MV-4-11 (cell line): ENCODE measurements at places on chromosomes 1 and 21.
A peak's percentile ranks its signal among the peaks of the same experiment; 100 is the strongest.

GRCh38 chr1:95518310-95518709 is 284.3 kb downstream of the RWDD3 start:
- no peak for DNase-seq

GRCh38 chr1:37493336-37494098 is 19.1 kb downstream of the ZC3H12A start:
- DNase-seq, result no peak

- no peak for DNase-seq
These were observed 77.4 kb upstream of the BACH1 start for GRCh38 chr21:29221253-29221744.

- peak; percentile 58 for DNase-seq
These were observed 52.8 kb upstream of the GNG12 start for GRCh38 chr1:67886076-67886475.

DNA sequence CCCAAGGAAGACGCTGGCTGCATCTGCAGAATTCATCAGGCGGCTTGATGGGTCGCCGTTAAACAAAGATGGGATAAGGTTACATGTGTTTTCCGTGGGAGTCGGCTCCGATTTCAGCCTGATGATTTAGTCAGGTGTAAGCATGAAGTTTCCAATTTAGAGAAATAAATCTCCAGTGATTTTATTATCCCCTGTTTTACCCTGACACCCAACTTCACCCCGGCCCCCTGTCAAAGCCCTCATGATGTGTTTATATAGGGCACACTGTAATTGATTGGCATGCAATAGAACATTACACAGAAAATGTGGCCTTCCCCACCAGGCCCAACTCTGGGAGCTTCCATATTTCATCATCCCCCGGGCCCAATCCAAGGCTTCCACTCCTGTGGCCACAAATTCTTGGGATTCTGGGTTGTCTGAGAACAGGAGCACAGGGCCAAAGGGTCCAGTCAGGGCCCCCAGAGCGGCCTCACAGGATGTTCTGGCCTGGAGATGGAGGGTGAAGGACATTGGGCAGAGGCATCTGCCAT is 72.5 kb downstream of the FOXD2 start:
- no peak for DNase-seq

DNA sequence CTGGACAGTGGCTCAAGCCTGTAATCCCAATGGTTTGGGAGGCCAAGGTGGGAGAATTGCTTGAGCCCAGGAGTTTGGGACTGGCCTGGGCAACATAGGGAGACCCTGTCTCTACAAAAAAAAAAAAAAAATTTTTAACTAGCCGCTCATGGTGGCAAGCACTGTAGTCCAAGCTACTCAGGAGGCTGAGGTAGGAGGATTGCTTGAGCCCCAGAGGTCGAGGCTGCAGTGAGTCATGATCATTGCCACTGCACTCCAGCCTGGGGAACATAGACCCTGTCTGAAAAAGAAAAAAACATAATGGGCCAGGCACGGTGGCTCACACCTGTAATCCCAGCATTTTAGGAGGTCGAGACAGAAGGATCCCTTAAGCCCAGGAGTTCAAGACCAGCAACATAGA is 5.3 kb downstream of the SPATC1L start:
- no peak for DNase-seq

DNA sequence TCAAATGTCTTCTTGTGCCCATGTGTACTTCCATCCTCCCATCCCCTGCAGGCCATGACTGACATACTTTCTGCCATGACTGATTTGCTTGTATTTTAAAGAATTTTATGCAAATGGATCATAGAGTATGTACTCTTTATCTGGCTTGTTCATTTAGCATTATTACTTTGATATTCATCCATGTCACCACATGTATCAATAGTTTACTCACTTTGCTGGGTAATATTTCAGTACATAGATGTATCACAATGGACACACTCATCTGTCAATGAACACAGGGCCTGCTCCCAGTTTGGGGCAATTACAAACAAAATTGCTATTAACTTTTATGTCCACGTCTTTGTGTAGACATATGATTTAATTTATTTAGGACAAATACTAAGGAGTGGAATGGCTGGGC is 259.1 kb downstream of the SDCCAG8 start:
- no peak for DNase-seq

- DNase-seq, result no peak
These were observed 20.0 kb upstream of the CD101 start for GRCh38 chr1:116981521-116982037.

DNA sequence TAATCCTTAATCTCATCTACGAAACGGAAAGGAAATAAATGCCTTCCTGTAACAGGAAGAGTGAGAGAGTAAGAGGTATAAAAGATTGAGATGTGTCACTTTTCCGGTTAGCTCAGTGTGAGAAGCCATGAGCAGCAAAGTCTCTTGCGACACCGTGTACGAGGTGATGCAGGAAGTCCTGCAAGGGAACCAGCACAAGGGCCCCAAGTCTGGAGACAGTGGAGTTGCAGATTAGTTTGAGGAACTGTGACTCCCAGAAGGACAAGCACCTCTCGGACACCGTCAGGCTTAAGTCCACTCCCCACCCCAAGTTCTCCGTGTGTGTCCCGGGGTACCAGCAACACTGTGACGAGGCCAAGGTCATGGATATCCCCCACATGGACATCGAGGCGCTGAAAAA is 592.3 kb upstream of the ADGRL2 start:
- peak; percentile 88 for DNase-seq

DNA sequence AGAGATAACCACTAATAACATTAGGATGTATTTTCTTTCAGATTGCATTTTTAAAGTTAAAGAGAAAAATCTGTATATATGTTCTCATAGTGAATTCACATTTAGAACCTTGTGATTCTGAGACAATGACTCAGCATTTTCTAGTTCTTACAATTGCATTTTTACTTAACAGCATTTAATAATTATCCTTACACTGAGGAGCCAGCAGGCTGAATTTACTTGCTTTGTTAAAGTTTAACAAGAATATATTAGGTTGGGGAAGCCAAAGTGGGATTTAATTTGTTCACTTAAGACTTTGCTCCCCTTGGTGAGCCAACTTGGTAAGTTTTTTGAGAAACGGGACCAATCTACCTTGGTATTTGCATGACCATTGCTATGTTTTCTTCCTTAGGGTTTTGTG is 4.5 kb downstream of the PATJ start:
- DNase-seq, result no peak

GRCh38 chr1:198253668-198254067 is 96.9 kb downstream of the NEK7 start:
- peak; percentile 82 for DNase-seq

DNA sequence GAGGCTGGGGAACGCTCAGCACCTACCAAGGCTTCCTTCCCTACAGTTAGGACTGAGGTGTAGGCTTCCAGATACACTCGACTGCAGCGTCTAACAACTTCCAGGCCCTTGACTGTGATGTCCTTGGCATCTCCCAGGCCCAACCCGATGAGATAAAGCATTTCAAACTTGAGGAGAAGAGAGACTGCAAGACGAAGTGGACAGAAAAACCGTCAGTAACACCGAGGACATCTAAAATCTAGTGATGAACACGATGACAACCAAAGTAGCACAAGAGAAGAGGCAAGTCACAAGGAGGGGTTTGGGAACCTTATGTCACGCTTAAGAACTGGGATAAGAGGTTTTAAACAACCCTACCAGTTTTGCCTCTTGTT is 314 bp downstream of the DPH5 start:
- no peak for DNase-seq

GRCh38 chr1:205563927-205564441 is 59.5 kb downstream of the CDK18 start:
- no peak for DNase-seq

DNA sequence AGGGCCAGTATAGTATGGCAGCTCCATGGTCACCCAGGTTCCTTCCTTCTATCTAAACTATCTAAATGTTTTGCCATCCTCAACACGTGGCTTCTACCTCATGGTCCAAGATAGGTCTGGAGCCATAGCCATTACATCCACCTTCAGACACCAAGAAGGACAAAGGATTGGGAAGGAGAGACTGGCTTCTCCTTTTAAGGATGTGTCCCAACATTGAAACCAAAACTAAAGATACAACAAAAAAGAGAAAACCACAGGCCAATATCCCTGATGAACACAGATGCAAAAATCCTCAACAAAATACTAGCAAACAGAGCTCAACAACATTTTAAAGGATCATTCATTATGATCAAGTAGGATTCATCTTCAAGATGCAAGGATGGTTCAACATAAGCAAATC is 24.8 kb downstream of the HSD11B1 start:
- DNase-seq, result peak; percentile 26

- no peak for DNase-seq
These were observed 108.1 kb downstream of the KAZN start for GRCh38 chr1:14706631-14707030.

DNA sequence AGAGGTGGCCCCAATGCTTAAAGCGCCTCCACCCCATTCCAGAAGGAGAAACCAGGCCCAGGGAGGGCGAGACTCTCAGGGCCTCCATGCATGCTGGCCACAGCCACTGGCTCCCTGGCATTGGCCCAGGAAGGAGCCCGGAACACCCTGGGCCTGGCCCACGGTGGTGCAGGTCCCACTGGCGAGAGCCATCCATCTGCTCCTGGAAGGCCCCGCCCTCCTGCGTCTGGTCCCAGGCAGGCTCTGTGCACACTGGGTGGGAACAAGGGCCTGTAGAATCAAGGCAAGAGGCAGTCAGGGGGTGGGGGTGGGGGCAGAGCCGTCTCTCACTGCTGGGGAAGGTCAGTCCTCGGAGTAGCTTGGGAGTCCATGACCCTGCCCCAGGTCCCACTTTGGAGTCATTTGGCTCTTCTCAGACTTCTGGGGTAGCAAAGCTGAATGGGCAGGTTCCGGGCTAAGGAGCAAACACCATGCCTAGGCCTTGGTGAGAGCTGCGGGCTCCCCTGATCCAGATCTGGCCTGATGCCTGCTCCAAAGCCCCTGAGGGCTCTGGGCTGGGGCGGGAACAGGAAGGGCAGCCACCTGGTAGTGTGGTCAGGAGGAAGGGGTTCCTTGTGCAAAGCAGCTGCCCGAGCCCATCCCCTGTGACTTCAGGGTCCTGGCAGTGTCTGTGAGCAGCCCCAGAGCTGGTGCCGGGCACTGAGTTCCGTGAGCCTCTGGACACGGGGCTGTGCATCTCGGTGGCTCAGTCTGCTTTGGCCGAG is 107.0 kb upstream of the ARHGEF16 start:
- no peak for DNase-seq

- DNase-seq, result no peak
These were observed 20.5 kb downstream of the MRPL39 start for GRCh38 chr21:25586791-25587190.

DNA sequence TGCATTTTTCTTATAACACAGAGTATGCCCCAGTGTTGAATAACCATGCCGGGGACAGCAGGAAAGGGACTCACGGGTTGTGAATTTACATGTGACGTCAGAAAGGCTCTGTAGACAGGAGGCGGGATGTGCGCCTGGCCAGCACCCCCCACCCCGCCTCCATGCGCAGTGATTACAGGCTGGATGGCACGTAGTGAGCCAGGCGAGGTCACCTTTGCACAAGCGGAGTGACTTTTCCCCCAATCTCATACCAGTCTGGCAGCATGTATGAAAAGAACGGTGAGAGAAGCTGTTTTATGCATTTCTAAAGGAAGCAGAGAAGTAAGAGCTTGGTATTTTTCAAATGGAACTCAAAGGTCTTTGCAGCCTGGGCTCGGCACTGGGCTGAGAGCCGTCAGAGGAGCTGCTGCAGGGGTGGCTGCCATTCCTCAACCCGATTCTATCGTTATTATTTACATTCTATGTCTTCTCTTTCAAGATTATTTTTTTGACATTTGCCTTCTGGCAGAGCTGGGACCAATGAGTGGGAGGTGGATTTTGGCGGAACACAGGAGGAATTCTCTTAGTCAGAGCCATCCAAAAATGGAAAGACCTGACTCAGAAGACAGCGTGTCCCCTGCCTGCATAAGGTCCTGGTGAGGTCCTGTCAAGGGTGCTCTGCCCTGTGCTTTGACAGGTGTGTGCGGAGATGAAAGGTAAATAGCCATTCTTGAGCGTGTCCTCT is 115.6 kb upstream of the SLC45A1 start:
- DNase-seq, result no peak

DNA sequence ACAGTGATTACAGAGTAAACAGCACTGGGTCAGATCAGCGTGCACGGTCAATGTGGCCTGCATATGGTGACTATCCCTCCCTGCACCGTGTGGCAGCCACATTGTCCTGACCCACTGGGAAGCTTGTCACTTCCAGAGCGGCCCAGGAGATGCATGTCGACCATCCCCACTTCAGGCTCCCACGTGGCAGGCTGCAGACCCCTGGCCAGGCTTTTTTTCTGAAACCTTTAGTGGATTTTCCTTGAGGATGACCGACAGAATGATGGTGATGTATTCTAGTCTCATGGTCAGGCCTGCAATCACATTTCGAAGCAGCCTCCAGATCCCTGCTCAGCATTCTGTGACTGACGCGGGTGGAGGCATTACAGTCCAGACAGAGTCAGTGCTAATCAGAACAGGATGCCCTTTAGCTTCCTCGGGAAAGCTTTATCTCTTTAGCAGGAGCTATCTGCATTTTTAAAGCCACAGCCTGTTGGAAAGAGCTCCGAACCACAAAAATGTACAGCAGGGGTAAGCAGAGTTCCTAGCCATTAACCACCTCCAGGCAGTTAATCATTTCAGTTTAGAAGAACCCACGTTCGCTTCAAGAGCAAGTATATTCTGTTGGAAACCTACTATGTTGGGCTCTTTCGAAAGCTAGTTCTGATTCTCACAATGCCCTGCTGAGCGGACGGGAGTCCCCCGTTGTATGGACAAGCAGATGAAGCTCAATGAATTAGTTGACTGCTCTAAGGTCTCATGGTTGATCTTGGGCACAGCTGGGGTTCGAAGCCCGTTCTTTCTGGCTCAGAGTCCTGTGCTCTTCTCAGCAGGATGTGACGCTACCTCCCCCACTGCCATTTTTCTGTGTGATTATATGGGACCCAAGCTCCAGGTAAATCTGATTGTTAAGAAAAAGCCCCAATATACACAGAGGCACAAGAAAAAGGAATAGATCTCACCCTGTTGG is 56.5 kb downstream of the IRF2BP2 start:
- DNase-seq, result no peak

DNA sequence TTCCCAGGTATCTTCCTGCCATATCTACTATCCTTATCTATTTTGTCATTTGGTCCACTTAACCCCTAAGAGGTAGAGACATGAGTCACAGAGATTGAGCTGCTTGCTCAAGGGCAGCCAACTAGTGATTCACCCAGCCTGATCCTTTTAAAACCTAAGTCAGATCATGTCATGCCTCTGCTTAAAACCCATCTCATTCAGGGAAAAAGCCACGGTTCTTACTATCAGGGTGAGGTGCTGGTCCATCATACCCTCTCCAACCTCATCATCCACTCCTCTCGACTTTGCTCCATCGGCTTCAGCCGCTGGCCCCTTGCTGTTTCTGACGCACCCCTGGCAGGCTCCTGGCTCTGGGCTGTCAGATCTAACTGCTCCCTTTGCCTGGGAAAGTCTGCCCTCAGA is 14.4 kb upstream of the PPP1R15B start:
- peak; percentile 51 for DNase-seq

- no peak for DNase-seq
These were observed 14.2 kb upstream of the ADORA3 start for GRCh38 chr1:111517469-111518225.

DNA sequence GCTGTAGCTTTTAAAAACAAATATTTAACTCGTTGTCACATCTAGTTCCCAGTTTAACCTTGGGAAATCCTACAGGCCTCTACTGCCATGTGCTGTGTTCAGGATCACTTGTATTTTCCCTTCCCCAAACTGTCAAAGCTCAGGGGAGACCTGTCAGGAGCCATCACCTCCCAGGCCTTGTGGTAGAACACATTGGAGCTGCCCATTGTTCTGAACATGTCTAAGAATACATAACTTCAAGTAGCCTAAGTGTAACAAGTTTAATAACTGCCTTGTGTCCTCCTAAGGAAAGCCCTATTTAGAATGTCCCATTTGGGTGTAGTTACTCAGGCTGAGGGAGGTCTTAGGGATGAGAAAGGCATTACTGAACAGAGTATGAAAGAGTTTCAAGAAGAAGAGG is 28.6 kb upstream of the PIGC start:
- peak; percentile 64 for DNase-seq
